Stimulated activated CD4-positive, alpha-beta T cell treated with anti-CD3 and anti-CD28 coated beads, Interleukin-1b, Interleukin-23, amount 100 ng/mL, for 1 hour (primary cell): ENCODE measurements at places on chromosomes 1 and 21.

GRCh38 chr1:59776960-59777852, 37.5 kb upstream of the HOOK1 start:
- no peak for DNase-seq

DNA sequence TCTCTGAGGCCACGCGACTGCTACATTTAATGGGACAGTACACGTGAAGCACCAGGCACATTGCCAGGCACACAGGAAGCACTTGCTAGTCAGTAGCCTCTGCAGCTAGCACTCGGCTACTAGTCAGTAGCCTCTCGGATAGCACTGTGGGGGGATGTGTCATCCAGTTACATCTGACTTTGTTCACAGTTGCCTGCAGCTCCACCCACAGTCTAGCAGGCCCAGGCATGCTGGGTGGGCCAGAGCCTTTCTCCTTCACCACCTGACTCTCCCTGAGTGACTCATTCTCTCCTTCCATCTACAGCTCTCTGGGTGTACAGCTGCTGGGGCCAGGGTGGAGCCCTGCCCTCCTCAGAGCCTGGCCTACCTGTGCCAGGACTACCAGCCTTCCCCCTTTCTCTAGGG, 51.5 kb downstream of the PTPRF start:
- DNase-seq: no peak

- no peak for DNase-seq
These were observed 31.1 kb downstream of the KPNA6 start for GRCh38 chr1:32138965-32139364.

DNA sequence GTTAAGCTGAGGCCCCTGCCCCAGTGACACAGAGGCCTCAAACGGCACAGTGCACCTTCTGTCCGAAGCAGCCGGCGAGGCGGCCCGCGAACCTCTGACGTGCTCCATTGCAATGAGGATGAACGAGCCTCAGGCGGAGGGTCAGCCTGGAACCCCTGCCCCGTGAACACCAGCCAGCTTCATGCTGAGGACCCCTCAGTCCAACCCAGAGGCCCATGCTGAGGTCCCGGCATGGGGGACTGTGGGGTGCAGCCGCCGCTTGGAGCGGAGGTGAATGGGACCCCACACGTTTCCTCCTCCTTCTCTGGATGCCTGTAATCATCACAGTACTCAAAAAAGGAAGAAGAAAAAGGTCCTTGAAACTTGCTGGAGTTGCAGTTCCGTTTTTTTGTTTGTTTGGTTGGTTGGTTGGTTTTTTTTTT, 62.1 kb downstream of the PRKCZ start:
- DNase-seq: no peak

GRCh38 chr21:9767592-9768375, 753.6 kb upstream of the TPTE start:
- DNase-seq: no peak

DNA sequence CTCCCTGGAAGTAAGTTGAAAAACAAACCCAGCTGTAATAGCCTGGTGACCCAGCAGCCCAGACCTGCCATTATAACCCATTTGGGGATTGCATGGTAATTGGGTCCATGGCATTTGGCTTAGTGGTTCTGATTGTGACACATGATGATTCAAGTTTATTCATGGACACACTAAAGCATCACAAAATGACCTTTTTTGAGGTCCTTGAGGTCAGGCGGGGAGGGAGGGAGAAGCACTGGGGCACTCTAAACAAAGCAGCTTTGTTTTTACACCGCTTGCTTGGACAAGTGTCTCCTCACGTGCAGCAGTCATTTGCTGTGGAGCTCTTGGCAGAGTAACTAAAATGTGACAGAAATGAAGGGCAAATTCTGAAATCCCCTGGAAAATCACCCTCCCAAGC, 241.0 kb upstream of the SGIP1 start:
- no peak for DNase-seq
